Activated CD4-positive, CD25-positive, alpha-beta regulatory T cell (primary cell): ENCODE measurements at places on chromosomes 12 and 14.

- DNase-seq: no peak
These were observed 289.3 kb downstream of the MED13L start for GRCh38 chr12:115988212-115988611.

GRCh38 chr14:49424436-49425331 lies 161.5 kb downstream of the RPS29 start:
- no peak for DNase-seq

- no peak for DNase-seq
These were observed 82.6 kb downstream of the SLCO1A2 start for GRCh38 chr12:21252070-21252469.

DNA sequence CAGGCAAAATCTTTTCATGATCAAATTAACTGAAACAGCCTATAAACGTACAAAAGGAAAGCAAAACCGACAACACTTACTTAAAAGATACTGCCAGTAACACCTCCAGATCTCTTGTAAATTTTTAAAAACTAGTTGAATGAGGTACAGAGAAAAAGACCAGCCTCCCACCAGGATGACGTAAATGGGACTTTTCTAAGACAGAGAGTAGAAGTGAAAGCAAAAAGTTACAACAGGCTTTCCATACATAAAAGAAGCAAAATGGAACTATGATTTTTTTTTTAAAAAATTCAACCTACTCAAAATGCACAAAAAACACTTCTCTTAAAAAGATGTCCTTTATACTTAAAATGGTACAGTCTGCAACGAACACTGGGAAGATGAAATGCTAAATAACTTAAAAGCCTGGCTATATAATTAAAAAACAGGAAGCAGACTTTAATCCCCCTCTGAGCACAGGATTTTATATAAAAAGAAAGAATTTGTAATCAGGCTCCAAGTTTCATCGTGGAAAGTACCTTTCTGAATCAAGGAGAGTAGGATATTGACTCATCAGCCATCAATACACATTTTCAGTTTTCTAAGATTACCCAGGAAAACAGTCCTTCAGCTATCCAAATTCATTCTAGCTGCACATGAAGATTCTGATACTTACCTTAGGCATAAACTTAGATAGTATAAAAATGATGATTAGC lies 14.2 kb upstream of the MYO1A start:
- no peak for DNase-seq

- no peak for DNase-seq
These were observed 486.2 kb downstream of the RAD51B start for GRCh38 chr14:68305738-68306137.

- no peak for DNase-seq
These were observed at the start of gene TMEM132C for GRCh38 chr12:128267131-128267622. Gene TMEM132C, plus strand, starts transcription at chr12:128267170. Its CDS starts 233 bp downstream, at chr12:128267403.

DNA sequence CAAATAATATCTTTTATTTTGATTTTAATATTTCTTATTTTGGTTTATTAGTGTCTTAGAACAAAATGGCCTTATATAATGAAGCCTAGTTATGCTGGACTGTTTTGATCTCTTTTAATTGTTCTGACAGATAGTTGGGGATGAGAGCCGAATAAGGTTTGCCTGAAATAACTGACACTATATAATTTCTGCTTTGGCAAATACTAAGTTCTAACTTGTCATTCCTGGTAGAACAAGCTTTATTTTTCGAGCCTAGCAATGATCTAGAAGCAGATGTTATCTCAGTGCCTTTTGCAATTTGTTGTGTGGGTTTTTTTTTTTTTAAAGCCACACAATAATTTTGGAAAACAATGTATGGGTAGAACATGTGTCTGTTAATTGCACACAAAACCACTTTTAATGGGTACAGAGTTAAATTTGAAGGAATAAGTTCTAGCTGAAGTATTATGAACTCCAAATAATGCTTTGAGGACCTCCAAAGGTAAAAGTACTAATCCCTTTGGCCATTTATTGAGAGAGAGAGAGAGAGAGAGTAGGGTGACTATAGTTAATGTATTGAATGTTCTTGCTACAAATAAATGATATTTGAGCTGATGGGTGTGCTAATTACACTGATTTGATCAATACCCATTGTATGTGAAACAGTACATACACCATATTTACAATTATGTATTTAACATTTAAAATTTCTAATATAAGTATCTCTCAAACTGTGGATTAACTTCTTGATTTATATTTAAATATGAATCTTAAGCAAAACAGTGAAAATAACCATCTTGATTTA lies 35.0 kb downstream of the MDM2 start:
- no peak for DNase-seq
